ENCODE measurements at places on chromosomes 2 and 18.

DNA sequence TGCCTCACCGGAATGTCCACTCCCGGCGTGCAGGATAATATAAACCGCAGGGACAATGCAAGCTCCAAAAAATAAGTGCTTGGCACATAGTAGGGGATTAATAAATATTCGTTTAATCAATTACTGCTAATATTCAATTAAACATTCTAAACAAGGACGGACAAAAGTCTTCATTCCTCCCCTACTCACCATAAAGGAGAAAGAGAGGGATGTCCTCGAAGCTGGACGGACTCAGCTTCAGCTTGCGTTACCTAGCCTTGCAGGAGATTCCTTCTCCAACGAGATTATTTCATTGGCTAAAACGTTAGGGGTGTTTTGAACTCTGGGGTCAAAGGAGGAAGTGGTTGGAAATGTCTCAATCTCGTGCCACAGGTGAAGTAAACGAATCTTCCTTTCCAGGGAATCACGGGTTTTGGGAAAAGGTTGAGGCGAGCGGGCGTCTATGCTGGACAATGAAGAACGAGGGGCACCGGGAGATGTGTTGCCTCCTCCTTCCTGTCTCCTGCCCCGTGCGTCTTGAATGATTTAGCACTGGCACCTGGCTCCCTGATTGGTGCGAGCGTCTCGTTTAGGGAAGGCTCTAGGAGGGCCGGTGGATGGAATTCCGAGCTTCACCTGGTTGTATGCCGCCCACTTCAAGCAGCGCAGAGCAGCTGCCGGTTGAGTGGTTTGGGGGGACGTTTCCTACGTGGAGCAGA lies 2.0 kb upstream of the GAD1 start:
- no peak for DNase-seq

DNA sequence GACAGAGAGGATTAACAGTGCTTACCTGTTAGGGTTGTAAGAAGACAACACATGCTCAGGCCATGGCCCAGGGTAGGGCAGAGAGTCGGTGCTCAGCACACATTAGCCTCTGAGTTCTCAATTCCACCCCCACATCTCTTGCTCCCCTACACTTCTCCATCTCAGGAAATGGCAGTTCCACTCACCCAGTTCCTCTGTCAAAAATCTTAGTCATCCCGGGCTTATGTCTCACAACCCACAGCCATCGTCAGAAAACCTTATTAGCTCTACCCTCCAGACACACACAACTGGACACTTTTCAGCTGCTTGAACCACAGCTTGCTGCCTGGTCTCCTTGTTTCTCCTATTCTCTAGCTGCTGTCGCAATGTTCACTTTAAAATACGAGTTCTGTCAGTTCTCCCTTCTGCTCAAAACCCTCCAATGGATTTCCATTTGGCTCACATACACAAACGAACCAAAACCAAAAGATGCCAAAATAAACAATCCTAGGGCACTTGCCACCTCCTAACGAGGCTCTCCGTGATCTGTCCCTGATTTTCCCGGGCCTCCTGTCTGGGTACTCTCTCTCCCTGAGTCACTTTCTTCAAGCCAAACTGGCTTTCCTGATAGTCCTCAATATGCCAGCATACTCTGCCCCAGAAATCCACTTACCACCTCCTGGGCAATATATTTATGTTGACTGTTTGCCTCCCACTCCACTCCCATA lies 89.7 kb downstream of the KCTD1 start:
- no peak for DNase-seq

DNA sequence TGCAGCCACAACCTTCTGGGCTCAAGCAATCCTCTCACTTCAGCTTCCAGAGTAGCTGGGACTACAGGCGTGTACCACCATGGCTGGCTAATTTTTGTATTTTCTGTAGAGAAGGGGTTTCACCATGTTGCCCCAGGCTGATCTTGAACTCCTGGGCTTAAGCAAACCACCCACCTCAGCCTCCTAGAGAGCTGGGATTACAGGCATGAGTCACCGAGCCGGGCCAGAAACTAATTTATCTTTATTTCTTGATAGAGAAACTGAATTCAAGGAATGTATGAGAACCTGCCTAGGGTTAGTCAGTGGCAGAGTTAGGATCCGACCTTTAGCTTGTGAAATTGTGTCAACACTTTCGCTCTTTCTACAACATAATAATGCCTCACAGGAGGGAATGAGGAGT lies 19.3 kb upstream of the ITGAV start:
- no peak for DNase-seq

DNA sequence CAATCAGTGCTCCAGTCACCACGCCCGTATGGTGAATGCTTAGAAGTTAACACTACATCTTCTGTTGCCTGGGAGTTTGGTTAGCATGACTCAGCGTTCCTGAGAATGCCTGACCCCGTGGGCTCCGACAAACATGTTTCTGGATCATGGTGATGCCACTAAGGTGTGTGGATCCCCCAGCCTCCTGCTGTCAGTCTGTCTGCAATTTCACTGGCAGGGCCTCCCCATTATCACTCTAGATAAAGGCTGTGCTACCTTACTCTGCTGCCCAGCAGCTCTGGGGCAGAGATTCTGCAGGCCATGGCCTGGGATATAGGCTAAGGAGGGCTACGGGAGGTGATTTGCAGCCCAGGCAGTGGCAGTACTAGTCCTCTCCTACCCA lies 66.0 kb downstream of the STPG4 start:
- DNase-seq, result no peak

DNA sequence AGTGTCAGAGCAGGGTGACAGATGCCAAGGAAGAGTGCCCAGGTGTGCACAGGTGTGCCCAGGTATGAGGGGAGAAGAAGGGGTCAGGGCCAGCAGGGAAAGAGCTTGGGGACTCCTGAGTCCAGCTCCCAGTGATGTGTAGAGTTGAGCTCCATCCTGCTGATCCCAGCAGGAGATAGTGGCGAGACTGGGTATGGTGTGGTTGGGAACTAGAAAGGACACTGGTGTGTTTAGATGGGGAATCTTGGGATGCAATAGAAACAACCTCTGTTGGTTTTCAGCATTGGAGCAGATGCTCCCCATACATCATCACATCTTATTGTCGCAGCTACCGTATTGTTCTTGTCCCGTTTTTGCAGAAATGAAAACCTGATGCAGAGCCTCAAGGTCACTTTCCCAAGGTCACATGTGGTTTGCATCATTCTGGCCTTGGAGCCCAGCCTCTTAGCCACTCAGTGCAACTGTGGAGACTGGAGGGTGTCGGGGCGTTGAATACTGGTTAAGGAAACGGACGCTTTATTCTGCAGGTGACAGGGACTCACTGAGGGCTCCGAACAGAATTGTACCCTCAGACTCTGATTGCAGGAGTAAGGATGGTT lies 166.7 kb downstream of the AGAP1 start:
- DNase-seq, result no peak

DNA sequence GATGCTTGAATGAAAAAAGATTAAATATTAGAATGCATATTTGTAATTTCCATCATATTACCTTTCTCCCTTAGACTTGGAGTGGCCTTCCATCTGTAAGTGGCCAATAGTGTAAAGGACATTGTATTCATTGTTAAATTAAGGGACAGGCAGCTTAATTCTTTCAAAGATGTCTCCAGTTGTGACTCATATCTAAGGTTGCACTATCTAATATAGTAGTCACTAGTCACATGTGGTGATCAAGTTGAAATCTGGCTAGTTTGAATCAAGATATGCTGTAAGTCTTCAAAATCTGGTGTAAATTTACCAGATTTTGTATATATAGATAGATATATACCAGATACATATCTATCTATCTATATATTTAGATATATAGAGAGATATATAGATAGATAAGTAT lies 52.4 kb upstream of the AGPS start:
- no peak for DNase-seq

- no peak for DNase-seq
These were observed 1130.7 kb upstream of the PIK3C3 start for GRCh38 chr18:40824291-40824690.

- DNase-seq, result peak; percentile 1
These were observed 142.9 kb upstream of the GYPC start for GRCh38 chr2:126513033-126513432.

DNA sequence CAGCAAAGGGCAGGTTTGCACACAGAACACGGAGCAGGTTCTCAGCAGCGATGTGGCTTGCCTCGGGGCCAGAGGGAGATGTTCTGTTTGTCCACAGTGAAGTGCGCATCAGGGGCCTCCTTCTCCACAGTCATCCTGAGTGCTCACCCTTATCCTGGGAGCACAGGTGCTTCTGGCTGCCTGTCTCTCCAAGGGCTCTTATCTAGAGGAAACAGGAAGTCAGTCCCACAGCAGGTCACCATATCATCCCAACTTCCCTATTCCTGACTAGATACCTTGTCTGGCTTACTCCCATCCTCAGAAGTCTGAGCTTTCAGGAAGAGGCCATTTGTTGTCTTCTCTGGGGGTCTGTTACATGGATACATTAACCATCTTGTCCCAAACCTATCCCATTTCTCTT lies at the start of gene CD207:
CD207 (minus strand) TSS at position 174 of the 400 bp plus-strand sequence; CDS start at position 134, 40 bp downstream.
- no peak for DNase-seq

- DNase-seq, result no peak
These were observed 96.7 kb upstream of the SMIM21 start for GRCh38 chr18:75524181-75524580.

- no peak for DNase-seq
These were observed 32.9 kb downstream of the INO80C start for GRCh38 chr18:35464831-35465279.

GRCh38 chr2:23235292-23235691 lies 149.7 kb upstream of the KLHL29 start:
- peak; percentile 6 for DNase-seq

GRCh38 chr2:165070076-165070475 lies 114.8 kb upstream of the SLC38A11 start:
- no peak for DNase-seq

Data from cardiac muscle cell (in vitro differentiated cells and primary cell).